Activated T-helper 17 cell treated with anti-CD3 and anti-CD28 coated beads, Interleukin-2, amount 50 U/mL, for 72 hours (primary cell): ENCODE measurements at places on chromosomes 1 and 21.

DNA sequence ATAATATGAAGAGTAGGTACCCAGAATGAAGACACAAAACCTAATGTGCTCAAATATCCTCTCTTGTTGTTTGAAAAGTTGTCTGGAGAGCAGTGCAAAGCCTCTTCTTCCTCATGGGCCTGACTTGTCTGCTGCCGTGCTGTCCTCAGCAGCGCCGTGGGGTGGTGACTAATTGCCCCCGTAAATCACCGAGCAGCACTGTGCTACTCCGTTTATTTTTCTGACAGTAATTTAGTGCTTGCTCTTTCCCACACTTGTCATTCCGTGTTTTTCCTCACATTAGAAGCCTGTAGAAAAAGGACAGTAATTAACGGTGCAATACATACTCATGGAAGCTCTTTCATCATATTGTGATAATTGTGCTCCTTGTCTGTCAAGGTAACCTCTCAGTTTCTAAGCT is 114.8 kb upstream of the BARHL2 start:
- H3K4me1 ChIP-seq: peaks cover 6% of the 10 kb centered on the region
- peaks cover 80% of the 10 kb centered on the region for H3K27me3 ChIP-seq
- peaks cover 7% of the 10 kb centered on the region for H3K36me3 ChIP-seq
- no peak overlapping the region for H3K27ac ChIP-seq

DNA sequence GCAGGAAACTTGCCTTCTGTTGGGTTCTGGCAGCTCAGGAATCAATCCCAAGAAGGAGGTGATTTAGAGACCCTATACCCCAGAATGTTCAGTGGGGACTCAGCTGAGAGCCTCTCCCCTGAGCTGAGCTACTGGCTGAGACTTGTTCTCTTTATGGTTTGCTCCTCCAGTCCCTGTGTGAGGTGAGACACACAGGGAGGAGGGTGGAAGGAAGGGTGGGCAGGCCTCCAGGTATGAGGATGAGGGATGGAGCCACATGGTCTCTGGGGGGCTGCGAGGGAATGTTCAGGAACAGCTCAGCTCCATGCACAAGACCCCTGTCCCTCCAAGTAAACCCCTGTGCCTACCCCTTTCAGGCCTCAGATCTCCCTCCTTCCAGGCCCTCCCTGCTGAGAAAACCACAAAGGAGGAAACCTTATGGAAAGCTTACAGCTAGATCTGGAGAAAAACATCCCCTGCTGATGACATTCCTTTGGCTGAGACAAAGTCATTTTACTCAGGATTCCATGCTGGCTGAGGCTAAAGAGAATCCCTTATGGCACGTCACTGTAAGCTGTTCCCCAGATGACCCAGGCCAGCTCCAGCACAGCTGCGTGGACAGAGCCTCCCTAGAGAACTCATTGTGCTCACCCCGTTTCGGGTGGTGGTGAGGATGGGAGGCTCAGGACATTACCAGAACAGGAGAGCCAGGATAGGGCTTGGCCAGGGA is 91.5 kb upstream of the IPO9 start:
- ATAC-seq: no peak
- peaks cover 5% of the 10 kb centered on the region for H3K4me1 ChIP-seq
- H3K27me3 ChIP-seq: peaks cover 8% of the 10 kb centered on the region
- H3K36me3 ChIP-seq: no peaks in the 10 kb centered on the region

DNA sequence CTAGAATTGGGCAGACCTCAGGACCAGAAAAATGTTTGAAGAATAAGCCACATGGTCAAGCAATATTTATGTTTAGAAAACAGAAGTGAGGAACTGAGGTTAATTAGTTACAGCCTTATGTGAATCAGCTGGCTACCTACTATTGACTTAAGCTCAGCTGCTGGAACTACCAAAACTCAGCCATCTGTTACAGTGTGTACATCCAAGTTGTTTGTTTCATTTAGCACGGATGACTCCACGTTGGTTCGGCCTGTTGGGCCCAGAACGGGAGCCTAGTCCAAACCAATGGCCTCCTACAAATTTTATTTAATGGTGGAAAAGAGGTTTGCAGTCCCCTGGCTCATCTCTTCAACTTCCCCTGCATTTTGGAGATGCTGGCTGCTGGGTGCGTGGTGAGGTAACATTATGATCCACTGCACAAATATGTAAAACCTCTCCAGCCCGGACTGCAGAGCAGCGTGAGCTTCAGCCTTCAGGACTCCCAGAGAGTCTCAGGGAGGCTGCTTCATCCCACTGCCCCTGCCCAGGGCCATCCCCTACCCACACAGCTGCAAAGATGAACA is 143.4 kb downstream of the ZZZ3 start:
- H3K4me3 ChIP-seq: no peak overlapping the region
- no peaks in the 10 kb centered on the region for H3K27me3 ChIP-seq

GRCh38 chr1:110242062-110242461 is 31.9 kb downstream of the KCNC4 start:
- no peaks in the 10 kb centered on the region for H3K27me3 ChIP-seq
- H3K27ac ChIP-seq: peak overlapping the region; percentile 0

DNA sequence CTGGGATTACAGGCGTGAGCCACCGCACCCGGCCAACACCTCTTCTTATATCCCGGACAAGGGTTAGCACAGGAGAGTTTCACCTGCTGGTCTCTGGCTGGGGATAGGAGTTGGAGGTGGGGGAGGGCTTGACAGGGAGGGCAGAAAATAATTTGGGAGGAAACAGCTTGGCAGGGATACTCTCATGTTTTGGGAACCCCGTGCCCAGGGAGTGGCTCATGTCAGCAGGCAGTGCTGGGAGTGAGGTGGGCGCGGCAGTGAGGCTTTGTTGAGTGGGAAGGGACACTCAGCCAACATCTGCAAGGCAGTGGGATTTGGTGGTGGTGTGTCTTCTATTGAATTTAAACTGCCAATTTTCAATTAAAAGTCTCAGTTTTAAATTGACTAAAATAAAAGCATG is 1.1 kb upstream of the THEM5 start:
- H3K36me3 ChIP-seq: peaks cover 64% of the 10 kb centered on the region
- ATAC-seq: no peak
- no peak overlapping the region for H3K4me3 ChIP-seq
- H3K27ac ChIP-seq: no peak overlapping the region
- H3K27me3 ChIP-seq: no peaks in the 10 kb centered on the region
- H3K4me1 ChIP-seq: peaks cover 1% of the 10 kb centered on the region

DNA sequence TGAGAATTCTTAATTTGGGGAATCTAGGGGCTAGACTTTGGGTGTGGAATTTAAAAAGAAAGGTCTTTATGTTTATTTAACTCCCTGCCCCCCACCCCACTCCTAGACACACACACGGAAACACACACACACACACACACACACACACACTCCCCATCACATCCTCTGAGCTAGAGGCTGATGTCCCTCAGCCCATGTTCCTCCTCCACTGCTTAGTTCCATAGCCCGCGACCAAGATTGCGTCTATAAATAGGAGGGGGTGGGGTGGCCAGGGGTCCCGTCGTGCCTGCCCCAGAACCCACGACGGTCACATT is 655 bp upstream of the KIRREL1 start:
- H3K4me1 ChIP-seq: no peaks in the 10 kb centered on the region
- no peaks in the 10 kb centered on the region for H3K36me3 ChIP-seq
- peaks cover 59% of the 10 kb centered on the region for H3K27me3 ChIP-seq
- peak overlapping the region; percentile 29 for H3K4me3 ChIP-seq

DNA sequence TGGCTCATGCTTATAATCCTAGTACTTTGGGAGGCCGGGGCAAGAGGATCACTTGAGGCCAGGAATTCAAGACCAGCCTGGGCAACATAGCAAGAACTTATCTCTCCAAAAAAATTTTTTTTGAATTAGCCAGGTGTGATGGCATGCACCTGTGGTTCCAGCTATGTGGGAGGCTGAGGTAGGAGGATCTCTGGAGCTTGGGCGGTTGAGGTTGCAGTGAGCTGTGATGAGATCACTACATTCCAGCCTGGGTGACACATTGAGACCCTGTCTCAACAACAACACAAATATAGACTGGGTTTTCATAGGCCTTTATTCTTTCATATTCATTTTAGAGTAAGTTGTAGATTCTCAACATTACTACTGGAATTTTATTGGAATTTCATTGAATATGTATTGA is 12.8 kb downstream of the MED18 start:
- no peak overlapping the region for H3K27ac ChIP-seq
- H3K4me1 ChIP-seq: no peaks in the 10 kb centered on the region
- no peak overlapping the region for H3K4me3 ChIP-seq
- ATAC-seq: no peak
- H3K36me3 ChIP-seq: peaks cover 2% of the 10 kb centered on the region
